ENCODE measurements at places on chromosomes 16 and 17.

DNA sequence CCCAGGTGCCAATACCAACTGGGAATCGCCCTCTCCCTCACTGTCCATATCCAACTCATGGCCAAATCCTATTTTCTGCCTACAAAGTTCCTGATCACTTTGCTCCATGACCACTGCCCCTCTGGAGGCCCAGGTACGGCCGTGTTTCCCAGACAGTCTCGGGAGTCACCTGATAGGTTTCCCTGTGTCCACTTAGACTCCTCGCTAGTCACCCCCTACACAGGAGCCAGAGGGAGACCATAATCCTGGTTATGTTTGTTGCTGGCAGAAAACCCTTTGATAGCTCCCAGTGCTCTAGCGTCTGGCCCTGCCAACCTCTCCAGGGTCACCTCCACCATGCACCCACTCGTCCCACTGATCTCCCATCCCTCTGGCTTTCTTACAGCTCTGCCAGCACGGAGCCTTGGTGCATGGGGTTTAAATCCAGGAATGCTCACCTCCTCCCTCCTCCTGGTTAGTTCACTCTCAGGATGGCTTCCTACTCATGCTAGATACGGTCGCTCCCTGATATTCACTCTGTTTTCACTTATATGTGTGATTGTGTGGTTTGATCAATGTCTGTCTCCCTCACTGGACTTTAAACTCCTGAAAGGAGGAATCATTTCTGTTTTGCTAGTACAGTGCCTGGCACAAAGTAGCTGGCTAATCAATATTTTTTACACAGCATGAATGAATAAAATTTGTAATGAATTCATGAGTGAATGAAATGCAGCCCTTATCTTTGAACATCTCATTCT lies 7.5 kb upstream of the CALB2 start:
- DNase-seq = no peak

DNA sequence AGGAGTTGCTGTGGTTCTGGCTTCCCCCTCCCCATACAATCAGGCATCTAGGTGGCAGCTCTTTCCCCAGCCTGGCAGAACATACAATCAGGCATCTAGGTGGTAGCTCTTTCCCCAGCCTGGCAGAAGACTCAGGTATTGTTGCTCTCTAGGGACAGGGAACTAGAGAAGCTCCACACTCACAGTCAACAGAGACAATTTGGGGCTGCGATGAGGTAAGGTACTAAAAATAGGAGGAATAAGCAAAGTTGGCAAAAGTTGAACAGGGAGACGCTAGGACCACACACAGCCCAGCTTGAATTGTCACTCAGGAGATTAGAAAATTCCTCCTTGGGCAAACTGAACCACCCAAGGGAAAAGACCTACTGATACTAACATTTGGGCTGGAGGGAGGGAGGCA lies 315.5 kb upstream of the CDH5 start:
- no peak for DNase-seq

- no peak for DNase-seq
Measured at GRCh38 chr17:55318715-55319487, 54.1 kb downstream of the HLF start.

DNA sequence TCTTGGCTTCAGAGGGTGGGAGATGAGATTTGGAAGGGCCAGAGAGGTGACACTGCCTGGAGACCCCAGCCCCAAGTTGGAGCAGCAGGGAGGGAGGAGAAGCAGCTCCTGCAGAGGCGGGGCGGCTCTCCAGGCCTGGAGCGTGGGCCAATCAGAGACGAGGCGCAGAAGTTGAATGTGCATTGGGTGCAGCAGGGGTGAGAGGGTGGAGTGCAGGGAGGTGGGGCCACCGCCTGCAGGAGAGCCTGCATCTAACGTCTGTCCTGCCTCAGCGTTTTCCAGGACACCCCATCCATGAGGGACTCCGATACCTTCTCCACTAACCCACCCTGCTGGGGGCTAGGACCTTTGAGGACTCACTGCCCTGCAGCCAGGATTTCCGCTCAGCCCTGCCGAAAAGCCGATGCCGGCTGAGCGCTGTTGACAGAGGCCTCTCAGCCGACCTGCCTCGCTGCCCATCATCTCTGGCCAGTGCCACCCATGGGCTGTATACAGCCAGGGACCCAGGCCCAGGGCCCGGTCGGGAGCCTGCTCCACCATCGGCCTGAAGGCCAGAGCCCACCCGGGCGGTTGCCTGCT lies 146.2 kb downstream of the ENGASE start:
- no peak for DNase-seq

GRCh38 chr16:839643-840408 lies 39.3 kb upstream of the GNG13 start:
- DNase-seq = no peak

DNA sequence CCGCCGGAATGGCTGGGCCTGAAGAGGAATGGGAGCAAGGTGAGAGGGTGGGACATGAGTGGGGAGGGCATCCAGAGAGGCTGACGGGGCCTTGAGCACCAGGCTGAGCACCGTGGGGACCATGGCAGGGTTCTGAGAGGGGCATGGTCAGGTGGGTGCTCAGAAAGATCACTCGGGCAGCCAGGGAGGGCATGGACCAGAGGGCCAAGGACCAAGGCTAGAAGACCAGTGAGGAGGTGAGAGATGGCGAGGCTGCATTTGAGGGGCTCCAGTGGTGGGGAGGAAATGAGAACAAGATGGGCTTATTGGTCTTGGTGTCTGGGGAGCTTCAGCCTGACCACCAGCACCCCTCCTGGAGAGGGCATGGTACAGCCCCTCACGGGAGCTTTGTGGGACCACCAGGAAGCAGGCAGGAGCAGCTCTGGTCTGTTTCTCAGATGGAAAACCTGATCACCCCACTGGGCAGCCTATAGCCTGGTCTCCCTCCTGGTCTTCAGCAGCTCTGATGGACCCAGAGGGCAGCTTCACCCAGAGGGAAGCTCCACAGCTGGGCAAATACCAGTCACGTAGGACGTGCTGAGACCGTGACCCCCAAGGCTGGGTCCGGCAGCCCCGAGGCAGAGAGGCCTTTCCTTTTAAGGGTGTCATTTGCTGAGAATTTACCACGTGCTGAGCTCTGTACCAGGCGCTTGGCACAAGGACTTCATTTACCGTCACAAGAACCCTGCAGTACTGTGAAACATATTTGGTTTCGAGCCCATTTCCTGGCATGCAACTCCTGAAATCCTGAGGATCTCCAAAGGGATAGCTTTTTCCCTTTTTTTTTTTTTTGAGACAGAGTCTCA lies 11.4 kb upstream of the NCBP3 start:
- no peak for DNase-seq

DNA sequence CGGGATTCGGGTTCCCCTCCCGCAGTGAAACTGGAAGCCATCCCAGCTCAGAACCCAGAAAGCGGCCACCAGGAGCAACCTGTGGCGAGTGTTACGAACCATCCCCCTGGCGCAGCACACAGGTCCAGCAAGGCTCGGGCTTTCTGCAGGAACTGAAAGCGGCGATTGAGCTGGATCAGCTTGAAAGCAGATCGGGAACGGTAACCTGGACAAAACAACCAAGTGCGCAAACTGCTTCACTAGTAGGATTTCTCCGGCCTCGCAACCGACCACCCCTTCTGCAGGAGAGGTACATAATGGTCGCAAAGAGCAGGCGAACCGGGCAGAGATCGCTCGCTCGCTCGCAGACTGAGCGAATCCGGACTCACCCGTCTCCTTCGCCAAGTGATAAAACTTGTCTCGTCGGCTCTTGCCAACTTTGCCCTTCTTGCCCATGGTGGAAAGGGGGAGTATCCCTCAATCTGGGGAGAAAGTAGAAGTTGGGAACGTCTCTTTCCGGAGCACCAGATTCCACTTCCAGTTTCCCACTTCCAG lies 696 bp upstream of the PSMC5 start:
- DNase-seq = no peak

DNA sequence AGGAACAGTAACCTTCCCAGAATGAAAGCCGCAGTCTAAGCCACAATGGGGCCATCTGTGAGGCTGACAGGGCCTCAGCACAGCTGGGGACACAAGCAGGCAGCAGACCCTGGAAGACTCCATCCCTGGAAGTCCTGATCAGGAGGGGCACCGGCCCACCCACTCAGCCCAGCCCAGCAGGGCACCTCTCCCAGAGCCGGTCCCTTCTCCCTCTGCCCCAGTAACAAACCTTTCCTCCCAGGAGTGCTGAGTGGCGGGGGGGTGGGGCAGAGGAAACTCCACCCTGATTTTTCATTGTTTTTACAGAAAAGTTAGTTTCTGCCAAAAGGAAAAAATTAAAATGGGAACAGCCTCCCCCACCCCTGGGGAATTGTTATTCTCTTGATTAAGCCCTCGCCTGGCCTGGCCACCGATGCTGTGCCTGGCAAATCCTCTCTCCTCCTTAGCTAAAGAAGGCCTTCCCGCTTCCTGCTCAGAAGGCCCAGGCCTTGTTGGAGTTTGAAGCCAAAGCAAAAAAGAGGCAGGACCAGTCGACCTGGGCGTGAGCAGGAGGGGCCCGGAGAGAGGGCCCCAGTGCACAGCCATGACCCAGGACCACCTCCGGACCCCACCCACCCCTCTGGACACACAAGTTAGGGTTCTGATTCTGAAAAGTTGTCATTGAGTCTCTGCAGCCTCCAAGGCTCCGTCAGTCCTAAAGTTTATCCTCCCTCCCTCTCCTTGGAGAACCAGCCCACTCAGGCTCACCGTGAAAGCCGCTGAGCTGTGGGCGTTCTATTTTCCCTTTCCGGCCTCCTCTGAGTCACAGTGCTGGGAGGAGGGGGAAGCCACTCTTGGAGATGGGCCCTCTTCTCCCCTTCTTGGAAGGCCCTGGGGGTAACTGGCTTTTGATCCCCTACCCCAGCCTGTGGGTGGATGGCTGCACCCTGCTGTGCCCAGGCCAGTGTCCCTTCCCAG lies 128.4 kb upstream of the TNRC6C start:
- DNase-seq = no peak

DNA sequence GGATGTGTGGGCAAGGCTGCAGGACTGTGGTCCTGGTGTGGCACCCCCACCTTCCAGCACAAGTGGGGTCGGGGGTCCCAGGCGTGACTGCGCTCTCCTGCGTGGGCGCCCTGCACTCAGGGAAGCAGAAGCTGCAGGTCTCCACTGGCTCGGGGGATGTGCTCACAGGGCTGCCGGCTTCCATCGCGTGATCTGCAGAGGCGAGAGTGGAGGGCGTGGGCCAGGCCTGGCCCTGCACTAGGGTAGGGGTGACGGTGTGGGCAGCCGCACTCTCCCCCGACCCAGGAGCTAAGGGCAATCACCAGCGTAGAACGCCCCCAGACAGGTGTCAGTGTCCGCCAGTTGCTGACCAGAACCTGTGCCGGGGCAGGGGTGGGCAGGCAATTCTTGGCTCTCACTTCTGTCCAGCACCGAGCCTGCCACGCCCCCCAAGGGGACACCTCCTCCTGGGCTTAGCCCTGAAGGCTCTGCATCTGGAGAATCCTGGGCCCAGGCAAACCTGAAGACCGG lies 32.3 kb downstream of the TNFRSF13B start:
- DNase-seq = no peak

DNA sequence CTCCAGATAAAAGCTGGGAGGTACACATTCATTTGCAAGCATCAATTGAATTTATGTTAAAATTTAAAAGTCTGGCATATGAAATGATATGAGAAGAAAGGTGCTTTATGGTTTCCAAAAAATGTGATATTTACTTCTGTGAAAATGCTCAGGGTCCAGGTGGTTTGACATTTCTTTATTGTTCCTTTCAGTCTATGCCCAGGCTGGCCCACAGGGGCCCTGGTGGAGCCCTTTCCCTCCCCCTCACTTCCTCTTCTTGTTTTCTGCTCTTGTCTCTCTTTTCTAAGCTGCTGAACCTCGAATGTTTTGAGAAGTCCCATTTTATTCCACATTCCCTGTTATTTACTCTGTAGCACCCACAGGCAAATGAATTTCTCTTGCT lies 127.8 kb downstream of the HS3ST3B1 start:
- DNase-seq = no peak

GRCh38 chr16:799111-799947 lies 1.2 kb downstream of the GNG13 start:
- no peak for DNase-seq

DNA sequence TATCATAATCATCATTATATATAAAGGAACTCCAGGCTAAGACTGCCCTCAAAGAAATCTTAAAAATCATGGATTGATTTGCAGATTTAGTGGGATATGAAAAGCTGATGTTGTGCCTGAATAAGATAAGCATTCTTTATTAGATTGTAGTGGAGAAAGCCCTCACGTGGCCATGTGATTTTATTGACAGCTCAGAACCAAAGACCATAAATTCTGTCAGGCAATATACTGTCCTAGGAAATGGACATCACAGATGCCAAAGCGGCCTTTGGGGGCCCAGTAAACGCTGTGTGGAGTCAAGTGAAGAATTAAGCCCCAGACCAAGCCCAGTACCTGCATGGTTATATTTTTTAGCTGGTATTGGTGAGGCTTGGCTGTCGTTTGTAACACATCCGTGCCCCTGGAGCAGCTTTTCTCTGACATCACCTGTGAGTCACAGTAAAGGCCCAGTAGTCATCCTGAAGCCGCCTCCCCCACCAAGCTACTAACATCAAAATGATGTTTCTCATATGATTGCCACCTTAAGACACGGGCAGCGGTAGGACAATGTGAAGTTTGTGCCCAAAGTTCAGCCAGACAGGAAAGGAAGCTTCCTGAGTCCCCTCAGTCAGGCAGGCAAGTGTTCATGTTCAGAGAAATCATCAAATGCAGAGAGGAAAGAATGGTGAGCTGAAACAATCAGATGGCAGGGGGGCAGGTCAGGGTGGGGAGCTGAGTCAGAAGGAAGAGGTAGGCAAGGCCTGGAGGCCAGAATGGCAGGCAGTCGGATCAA lies 209.4 kb downstream of the IRX3 start:
- DNase-seq = no peak

DNA sequence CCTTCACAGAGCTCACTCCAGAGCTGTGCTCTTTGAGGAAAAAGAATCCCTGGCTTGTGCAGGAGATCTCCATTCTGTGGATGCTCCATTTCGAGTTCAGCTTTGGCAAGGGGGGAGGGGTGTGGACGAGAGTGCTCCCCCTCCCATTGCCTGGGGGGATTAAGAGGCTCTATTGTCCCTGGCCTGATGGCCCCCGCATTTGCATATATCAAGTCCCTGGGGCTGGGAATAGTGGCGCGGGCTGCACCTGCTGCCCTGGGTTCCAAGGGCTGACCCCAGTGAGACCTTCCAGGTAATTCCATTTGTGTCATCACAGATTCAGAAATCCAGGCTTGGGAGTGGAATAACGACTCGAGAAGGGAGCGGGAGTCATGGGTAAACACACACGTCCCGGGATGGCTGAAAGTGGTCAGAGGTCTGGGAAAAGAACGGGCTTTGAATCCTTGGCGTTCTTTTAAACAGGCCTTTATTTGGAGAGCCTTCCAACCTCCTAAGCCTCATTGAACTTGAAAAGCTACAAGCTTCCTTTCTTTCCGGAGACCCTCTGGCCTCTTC lies 479.3 kb downstream of the HS3ST3B1 start:
- DNase-seq = no peak
